Stimulated activated CD4-positive, alpha-beta T cell treated with anti-CD3 and anti-CD28 coated beads, TNF-alpha, amount 100 ng/mL, for 48 hours (primary cell): ENCODE measurements at places on chromosomes 16 and 17.

DNA sequence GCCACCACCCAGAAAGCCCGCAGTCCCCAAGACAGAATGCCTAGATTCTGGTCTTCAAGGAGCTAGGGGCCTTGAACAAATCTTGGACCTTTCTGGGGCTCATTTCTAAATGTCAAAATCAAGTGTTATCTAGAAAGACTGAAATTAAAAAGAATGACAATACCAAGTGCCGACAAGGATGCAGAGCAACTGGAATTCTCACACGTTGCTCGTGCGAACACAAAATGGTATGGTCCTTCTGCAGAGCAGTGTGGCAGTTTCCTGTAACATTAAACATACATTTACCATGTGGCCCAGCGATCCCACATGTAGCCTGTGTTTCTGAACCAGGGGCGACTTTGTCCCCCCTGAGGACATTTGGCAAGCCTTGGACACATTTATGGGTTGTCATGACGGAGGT lies 137.9 kb downstream of the GAS7 start:
- no peak for DNase-seq

DNA sequence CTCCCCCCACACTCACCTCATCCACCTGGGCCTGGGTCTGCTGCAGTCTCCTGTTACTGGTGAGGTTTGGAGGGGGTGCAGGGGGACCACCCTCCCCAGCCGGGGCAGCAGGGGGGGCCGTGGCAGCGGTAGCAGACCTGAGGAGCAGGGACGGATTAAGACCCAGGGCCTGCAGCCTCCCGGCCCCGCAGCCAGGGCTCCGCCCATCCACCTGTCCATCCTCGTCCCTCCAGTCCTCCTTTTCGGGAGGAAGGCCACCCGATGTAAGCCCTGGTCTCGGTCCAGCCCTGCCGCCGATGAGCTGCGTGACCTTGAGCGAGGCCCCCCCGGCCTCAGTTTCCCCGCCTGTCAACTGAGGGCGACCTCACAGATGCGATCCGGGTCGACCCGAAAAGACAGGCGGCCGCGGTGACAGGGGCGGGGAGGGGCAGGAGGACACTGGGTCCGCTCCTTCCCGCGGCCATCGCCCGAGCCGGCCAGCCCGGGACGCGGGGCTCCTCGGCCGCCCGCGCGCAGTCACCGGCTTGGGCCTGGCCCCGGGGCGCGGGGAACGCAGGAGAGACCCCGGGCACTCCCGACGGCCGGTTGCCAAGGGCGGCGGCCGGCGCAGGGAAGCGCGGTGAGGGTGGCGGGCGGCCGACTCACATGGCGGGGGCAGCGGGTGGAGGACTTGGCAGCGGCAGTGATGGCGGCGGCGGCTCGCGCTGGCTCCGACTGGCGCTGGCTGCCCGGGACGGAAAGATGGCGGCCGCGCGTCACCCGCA lies at the start of gene VAMP2:
Gene VAMP2 (minus strand): TSS at position 716 of the 764 bp plus-strand sequence. CDS start 69 bp downstream, at position 647.
- DNase-seq, result no peak

- no peak for DNase-seq
Observed at GRCh38 chr17:57954397-57955182, 622 bp downstream of the CUEDC1 start.

- no peak for DNase-seq
Observed at GRCh38 chr17:50127697-50128361, 2.1 kb downstream of the SAMD14 start.

- DNase-seq, result peak; percentile 64
Observed at GRCh38 chr16:29784901-29785500, 5.5 kb upstream of the KIF22 start.

- no peak for DNase-seq
Observed at GRCh38 chr17:64599827-64600226, 62.3 kb downstream of the SMURF2 start.

DNA sequence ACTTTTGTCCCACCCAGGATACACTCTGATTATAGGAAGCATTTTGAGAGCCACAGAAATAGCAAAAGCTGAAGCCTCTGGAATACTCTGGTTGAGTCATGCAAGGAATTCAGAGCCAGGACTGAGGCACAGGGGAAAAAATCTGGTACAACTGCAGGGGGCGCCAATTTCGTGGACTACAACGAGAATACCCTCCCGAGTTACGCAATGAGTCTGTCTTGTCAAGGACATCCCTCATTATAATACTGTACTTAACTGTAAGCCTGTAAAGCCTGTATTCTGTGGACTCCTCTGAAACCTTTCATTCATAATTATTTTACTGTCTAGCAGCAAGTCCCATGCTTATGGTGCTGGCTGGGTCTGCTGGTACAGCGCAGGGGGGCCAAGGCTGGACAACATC lies 7.8 kb downstream of the HOXB1 start:
- DNase-seq, result no peak

DNA sequence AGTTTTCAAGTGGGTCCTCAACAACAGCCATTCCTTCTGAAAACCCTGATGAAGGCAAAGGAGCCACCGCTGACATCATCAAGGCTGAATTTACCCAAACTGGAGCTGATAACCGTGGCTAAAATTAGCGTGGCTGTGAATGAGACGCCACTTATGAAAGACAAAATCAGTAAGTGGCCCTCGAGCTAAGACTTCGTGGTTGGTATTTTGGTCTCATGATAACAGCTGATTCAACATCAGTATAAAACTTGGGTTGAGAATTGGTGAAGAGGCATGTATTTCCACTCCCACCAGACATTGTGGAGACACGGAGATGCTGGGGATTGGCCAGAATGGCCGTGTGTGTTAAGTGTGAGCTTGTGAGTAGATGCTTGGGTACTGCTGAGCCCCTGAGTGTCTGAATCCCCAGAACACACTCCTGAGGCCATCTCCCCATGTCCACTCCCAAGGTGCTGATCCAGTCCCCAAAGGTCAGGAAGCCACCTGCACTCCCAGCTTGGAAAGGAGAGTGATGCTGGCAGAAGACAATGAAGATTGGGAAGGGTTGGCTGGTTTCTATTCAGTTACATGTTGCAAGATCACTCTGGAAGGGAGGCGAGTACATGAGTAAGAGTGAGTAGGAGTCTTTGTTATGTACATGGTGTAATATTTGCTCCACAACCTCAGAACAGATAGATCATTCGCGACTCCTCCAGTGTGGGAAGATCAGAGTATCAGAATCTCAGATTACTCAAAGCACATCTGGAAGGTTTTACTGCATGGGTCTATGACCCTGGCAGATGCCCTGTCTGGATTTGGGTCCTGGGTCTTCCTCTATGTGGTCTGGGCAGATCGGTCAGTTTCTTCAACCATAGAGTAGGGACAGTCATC lies 207.7 kb downstream of the HS3ST3A1 start:
- DNase-seq, result no peak

DNA sequence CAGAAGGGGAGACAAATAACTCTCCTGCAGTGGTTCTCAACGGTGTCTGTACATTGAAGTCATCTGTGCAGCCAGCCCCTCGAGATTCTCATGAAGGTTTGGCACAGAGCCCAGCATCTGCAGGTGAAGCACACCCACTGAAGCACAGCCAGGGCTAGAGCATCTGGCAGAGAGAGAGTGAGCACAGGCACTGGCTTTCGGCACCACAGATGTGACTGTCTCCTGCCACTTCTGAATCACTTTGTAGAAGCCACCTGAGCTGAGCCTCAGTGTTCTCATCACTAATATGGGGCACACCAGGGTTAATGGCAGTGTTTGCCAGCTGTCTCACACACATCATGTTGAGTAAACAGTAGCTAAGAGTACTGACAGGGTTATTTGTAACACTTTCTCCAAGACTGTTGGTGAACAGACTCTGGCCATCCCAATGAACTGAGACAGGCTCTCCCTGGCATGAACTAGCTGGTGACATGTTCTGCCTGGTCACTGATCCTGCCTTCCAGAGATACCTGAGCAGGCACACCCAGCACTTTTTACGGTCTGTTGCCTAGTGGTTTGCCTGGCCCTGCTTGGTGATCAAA lies 10.9 kb downstream of the HSPB9 start:
- no peak for DNase-seq

GRCh38 chr17:77495575-77495974 lies 354.8 kb downstream of the SEC14L1 start:
- DNase-seq, result no peak

DNA sequence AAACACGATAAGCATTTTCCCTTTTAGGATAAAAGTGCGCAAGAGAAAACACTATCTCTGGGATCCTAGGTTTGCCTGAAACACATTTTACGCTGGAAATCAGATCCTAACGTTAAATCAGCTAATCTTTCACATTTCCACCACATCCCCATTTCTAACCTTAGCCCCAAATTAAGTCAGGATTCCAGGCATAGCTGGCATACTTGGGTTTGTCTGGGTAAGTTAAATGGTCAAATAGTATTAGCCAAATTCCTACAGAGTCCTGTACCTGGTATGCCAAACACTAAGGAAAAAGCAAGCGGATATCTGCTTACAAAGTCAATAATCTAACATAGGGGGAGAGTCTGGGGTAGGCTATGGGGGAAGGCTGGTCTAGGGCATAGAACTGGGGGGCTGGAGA lies 557.4 kb upstream of the ZFHX3 start:
- no peak for DNase-seq

DNA sequence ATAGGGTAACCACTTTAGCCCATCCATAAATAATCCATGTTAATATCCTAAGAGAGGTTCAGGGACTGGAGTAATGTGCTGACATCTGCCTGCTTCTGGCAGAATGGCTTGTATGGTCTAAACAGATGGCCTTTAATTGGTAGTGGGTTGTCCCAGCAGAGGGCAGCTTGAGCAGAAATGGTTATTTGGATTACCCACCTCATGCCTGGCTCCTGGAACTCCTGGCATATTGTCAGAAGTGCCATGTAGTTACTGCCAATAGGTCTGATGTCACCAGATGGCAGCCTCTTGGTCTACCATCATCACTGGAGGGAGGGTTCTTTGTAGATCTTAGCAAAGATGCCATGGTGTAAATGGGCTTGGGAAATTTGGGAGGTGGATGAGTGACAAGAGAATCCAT lies 157.5 kb upstream of the SOX9 start:
- no peak for DNase-seq

DNA sequence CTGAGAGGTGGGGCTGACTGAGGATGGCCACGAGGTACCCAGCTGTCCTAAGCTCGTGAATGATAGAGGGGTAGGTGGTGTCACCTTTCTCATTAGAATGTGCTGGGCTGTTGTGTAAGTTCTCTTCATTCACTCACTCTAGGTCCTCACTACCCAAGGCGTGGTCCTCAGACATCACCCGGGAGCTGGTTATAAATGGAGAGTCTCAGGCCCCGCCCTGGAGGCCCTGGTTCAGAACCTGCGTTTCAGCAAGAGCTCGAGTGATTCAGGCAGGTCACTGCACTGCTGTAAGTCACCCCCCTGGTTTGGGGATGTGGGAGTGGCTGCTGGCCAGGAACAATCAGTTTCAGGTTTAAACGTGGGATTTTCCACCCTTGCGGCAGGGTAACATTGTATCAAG lies 139.8 kb downstream of the FOXL1 start:
- DNase-seq, result no peak

DNA sequence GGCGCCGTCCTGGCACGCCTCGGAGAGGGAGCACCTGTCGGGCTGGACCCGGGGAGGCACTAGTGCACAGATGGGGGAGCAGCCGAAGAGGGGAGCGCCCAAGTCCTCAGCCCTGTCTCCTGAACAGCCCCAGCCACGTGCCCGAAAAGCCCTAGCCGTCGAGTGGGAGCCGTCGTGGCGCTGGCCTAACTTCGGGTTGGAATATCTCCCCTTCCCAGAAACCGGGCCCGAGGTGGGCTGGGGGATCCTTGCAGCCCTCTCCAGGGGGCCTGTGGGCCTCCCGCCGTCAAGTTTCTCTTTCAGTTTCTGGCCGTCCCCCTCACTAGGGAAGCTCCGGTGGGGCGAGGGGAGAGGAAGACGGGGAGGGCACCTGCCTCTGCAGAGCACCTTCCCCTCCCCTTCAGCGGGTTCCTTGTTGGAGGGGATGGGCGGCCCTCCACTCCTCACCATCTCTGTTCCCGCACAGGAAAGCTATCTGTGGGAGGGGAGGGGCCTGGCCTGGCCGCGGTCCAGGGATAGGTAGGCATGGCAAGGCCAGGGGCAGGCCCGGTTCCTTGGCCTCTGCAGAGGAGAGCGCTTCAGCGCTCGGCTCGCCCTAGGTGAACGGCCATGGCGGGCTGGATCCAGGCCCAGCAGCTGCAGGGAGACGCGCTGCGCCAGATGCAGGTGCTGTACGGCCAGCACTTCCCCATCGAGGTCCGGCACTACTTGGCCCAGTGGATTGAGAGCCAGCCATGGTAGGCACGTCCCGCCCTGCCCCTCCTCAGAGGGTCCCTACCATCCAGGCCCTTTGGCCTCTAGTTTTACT lies 709 bp downstream of the STAT5A start:
- DNase-seq, result no peak

GRCh38 chr16:72001180-72001874 lies 1.1 kb upstream of the PKD1L3 start:
- DNase-seq, result no peak

GRCh38 chr17:1096215-1096614 lies 83.6 kb downstream of the ABR start:
- no peak for DNase-seq

- no peak for DNase-seq
Observed at GRCh38 chr16:84043486-84044117, 1.0 kb upstream of the SLC38A8 start.

GRCh38 chr16:49158029-49158642 lies 123.5 kb downstream of the CBLN1 start:
- DNase-seq, result no peak

- no peak for DNase-seq
Observed at GRCh38 chr17:8387914-8388651, 5.1 kb upstream of the RPL26 start.

DNA sequence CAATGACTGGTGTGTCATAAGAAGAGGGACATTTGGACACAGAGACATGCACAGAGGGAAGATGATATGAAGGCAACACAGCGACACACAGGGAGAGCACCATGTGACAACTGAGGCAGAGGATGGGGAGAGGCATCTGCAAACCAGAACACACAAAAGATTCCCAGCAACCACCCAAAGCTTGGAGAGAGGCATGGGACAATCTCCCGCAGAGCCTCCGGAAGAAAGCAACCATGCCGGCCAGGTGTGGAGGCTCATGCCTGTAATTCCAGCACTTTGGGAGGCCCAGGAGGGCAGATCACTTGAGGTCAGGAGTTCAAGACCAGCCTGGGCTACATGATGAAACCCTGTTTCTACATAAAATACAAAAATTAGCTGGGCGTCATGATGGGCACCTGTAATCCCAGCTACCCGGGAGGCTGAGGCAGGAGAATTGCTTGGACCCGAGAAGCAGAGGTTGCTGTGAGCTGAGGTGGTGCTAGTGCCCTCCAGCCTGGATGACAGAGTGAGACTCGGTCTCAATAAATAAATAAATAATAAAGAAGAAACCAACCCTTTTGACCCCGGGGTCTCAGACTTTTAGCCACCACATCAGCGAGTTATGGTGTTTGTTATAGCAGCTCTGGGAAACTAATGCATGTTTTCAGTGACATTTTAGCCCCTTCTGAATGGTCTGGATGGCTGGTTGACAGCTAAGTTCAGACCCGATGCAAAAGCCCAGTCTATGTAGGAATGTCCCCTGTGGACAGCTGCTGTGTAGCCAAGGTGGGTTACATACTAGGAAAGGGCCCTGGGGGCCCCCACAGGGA lies 13.8 kb upstream of the PLCG2 start:
- no peak for DNase-seq
